ENCODE measurements at places on chromosomes 16 and 17.

- DNase-seq: no peak
Measured at GRCh38 chr17:869086-869485, 86.9 kb downstream of the MRM3 start.

- DNase-seq: no peak
Measured at GRCh38 chr16:84999857-85000480, 11.4 kb downstream of the ZDHHC7 start.

- no peak for DNase-seq
Measured at GRCh38 chr16:66081775-66082366, 284.6 kb upstream of the CDH5 start.

DNA sequence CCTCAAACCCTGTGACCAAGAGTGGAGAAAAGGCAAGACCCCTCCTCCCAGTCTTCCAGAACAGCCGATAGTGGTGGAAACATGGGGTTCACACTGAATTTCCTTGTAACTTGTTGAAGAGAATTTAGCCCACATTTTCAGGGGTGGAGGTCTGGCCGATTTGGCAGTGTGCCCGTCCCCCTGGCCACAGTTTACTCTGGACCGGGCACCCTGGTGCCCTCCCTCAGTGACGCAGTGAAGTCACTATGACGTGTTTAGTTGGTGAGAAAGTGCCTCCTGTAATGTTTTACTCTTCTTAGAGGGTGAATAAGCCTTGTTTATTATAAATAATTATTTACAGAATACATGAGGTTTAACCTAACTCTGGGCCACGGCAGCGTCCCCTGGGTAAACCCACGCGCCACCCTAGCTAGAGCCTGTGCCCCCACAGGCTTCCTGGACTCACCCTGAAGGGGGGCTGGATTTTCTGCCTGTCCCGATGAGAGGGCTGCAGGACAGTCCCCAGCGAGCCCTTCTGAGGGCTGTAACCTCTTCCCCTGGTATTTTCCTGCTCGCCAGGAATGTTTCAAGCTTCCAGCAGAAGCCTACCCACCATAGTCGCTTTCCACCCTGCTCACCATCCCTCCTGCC, 316.9 kb downstream of the SEC14L1 start:
- DNase-seq: no peak

DNA sequence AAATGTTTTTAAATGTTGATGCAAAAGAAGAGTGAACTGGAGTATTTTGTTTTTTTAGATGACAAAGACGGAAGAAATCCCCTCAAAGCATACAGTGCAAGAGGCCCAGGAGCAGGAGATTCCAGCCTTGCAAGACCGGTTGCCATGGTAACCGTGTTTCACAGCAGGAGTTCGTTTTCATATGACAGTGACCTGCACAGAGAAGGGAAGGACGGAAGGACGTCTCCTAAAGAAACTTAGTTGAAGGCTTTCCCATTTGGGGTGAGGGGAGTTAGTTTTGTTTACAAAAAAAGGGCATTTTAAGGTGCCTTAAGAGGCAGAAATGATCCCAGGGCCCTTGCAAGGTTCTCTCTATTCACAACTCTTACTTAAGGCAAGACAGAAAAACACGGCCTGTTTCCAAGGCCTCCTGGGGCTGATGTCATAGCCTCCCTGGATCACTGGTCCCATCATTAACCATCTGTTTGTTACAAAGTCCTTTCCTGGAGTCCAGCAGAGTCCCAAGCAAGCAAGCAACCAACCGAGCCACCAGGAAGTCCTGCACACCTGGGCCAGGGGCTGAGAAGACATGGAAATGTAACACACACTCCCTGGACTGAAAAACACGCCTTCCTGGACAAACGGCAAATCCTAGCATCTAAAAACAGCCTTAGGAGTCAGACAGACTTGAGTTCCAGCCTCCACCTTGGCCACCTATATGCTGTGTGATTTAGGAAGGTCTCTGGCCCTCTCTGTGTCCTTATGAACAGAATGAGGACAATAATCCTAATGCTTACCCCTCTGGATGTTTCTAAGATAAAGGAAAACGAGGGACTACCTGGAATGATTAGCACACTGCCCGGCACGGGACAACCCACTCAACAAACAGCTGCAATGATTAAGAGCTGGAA, 30.3 kb upstream of the RPH3AL start:
- DNase-seq: no peak

- DNase-seq: no peak
Measured at GRCh38 chr17:47852113-47852949, 1.4 kb upstream of the SP6 start.

DNA sequence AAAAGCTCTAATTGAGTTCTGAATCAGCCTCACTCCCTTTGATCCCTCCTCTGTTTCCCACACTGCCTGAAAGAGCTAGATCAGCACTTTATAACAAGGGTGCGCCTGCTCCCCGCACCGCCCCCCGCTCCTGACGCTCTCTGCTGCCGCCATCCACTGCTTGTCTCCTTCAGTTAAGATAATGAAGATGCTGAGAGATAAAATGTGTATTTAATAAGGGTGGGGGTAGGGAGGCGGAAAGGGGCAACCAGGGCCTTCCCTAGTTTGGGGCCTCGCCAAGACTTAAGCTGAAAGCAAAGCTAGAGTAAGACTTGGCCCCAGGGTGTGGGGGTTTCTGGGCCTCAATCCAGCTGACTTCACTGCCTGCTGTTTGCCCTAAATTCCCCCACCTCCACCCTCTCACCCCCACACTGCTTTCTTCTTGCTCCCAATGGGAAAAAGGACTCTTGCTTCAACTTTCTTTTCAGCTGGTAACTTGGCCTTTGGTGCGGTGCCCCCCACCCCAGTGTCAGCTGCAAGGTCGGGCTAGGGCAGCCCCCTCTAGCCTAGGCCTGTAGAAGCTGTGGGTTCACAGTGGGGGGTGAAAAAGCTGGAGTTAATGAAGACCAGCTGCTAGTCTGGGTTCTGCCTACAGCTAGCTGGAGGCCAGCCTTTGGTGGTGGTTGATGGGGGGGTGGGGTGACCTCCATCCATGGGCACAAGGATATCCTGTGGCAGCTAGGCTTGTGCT, 1.8 kb upstream of the RARA start:
- DNase-seq: no peak

DNA sequence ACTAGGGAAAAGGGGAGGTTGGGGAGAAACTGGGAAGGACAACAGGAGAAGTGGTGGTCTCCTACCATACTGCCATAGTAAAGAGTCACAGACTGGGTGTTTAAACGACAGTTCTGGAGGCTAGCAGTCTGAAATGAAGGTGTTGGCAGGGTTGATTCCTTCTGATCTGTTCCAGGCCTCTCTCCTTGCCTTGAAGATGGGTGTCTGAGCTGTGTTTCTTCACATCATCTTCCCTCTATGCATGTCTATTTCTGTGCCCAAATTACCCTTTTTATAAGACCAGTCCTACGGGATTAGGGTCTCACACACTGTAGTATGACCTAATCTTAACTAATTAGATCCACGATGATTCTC, 79.8 kb upstream of the TMEM97 start:
- DNase-seq: no peak

GRCh38 chr16:11100239-11100750, 155.7 kb downstream of the SOCS1 start:
- DNase-seq: no peak

DNA sequence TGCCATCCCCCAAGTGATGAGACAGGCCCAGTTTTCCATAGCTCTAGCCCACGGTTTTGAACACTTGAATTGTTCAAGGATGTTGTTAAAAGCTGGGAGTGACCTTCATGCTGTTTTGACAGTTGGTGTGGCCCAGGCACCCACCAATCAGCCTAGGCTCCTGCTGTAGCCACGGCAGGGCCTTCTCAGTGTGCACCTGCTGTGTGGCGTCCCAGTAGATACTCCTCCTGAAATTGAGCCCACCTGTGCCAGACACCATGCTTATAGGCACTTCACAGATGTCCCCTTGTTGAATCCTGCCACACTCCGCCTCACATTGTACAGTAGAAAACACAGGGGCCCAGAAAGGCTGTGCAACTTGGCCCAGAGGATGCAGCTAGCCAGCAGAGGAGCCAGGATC, 86.4 kb downstream of the SOCS1 start:
- DNase-seq: no peak

- no peak for DNase-seq
Measured at GRCh38 chr17:61467416-61468262, 15.4 kb downstream of the TBX4 start.

DNA sequence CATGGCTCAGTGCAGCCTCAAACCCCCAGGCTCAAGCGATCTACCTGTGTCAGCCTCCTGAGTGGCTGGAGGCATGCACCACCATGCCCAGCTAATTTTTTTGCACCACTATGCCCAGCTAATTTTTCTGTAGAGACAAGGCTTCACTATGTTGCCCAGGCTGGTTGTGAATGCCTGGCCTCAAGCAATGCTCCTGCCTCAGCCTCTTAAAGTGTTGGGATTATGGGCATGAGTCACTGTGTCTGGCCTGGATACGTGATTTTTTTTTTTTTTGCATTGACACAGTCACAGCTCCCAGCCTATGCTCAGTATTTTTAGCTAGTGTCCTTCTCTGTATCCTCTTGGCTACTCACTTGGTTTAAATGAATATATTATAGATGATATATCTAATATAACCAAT, 377.0 kb upstream of the TNRC6C start:
- DNase-seq: no peak

- DNase-seq: no peak
Measured at GRCh38 chr16:1793578-1794220, at the start of gene IGFALS. Gene IGFALS, minus strand, starts transcription at chr16:1793705. Its CDS starts 53 bp downstream, at chr16:1793652.

DNA sequence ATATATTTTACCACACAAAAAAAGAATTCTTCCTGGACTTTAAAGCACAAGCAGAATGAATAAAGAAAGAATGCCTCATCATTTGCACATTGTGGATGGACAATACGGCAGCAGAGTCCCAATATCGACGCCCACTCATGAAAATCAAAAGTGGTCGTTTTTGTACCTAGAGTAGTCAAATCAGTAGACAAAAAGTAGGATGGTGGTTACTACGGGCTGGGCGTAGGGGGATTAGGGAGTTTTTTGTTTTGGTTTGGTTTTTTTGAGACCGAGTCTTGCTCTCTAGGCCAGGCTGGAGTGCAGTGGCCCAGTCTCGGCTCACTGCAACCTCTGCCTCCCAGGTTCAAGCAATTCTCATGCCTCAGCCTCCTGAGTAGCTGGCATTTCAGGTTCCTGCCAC, 8.6 kb upstream of the CENPV start:
- DNase-seq: no peak

DNA sequence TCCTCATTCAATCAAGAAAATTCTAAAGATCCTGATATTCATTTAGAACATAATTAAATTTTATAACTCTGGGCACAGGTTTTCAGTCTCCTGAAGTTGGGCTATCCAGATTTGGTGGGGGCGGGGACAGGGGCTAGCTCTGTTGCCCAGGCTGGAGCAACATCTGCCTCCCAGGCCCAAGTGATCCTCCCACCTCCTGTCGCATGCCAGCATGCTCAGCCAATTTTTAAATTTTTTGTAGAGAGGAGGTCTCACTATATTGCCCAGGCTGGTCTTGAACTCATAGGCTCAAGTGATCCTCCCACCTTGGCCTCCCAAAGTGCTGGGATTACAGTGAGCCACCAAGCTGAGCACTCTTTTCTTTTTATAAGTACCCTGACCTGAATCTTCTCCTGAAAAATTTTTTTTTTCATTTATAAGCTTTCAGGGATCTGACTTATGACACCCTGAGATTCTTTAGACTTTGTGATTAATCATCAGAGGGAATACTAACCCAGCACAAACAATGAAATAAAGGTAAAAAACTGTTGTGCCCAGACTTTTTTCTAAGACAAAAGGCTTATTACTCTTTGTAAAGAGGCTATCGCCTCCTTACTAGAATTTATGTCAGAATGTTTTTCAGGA, 62.6 kb downstream of the TUBD1 start:
- no peak for DNase-seq

All from naive thymus-derived CD8-positive, alpha-beta T cell (primary cell).